GM12864 (cell line): ENCODE measurements at places on chromosomes 3 and 15.

DNA sequence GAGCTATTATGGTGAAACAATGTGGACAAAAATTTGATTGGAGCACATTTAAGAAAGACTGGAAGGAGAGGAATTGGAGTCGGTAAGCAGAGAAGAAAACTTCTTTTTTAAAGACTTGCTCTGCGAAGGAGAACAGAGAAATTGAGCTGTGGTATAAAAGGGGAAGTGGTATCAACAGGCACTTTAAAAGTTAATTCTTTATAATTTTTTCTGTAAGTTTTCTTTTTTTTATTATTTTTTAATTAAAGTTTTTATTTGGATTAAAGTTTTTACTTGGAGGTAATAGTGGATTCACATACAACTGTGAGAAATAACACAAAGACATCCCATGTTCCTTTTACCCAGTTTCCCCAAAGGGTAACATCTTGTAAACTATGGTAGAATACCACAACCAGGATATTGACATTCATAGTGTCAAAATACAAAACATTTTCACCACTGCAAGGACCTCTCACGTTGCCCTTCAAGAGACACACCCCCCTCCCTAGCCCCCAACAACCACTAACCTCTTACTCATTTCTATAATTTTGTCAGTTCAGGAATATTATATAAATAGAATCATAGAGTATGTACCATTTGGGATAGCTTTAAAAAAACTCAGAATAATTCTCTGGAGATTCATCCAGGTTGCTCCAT is 33.8 kb upstream of the XIRP1 start:
- DNase-seq: no peak

- DNase-seq: no peak
These were observed 315.4 kb downstream of the DIPK2A start for GRCh38 chr3:144287001-144287400.

GRCh38 chr15:100966997-100967396 is 47.8 kb downstream of the LRRK1 start:
- no peak for DNase-seq

DNA sequence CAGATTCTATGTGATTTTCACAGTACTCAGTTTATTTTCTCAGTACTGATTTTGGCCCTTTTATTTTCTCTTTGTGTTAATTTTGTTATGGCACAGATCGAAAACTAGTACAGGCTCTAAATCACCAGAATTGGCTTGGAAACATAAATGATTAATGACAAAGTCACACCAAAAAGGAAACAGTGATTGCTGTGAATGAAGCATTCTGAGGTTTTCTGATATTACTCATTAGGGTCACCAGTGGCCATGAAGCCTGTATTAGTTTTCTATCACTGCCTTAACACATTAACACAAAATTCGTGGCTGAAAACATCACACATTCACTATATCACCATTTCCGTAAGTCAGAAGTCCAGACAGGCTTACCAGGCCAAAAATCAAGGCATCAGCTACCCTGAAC is 343.0 kb upstream of the THRB start:
- DNase-seq: no peak

GRCh38 chr3:119700920-119701734 is 1.7 kb upstream of the CFAP91 start:
- DNase-seq: no peak

DNA sequence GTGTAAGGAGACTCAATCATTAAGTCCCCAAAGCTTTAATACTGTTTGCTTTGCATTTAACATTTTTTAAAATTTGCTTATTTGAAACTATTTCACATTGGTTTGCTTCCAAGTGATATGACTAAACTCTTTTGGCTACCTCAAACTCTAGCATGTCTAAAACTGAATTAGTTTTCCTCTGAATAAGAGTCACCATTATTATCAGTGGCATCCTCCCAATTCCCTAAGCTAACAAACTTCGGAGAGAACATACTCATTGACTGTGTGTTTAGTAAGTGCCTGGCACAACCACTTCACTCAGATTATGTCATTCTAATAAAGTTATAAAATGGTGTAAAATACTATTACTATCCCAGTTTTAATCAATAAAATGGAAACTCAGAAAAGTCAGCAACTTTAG is 21.9 kb downstream of the ATOSA start:
- DNase-seq: no peak
